Hematopoietic multipotent progenitor cell treated with erythropoietin and hydrocortisone succinate and interleukin-3 and kit ligand, for 8 days (in vitro differentiated cells): ENCODE measurements at places on chromosomes 3 and 15.

- peak; percentile 22 for DNase-seq
Observed at GRCh38 chr15:82186719-82187406, 75.7 kb downstream of the EFL1 start.

GRCh38 chr3:14343338-14344112, 58.9 kb upstream of the SLC6A6 start:
- DNase-seq, result no peak

DNA sequence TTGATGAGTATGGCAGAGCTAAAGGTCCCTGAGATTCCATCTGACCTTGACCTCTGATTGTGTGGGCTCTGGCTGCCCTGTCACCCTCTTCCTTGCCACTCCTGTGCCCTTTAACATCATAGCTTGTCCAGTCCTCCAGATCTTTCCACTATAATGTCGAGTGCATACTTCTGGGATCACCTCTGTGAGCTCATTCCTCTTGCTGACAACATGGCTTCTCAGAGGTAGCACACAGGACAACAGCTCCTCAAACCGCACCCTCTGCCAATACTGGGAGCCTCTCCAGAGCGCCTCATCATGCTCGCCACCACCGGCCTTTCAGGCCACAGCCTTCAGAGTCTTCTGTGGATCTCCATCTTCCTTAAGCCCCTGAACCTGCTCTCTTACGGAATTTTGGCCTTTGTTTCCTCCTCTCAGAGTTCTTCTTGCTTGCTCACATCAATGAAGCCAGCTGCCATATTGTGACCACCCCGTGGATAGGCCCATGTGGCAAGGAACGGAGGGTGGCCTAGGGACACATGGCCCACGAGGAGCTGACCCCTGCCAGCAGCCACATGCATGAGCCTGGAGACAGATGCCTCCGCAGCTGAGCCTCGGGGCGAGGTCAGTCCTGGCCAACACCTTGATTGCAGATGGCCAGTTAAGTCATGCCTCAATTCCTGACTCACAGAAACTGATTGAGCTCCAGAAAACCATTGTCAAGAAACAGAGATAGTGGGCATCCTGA, 31.1 kb downstream of the PLA2G4D start:
- no peak for DNase-seq

- no peak for DNase-seq
Observed at GRCh38 chr15:55588815-55589115, 620 bp upstream of the PYGO1 start.

GRCh38 chr3:97612632-97613031, 151.9 kb upstream of the ARL6 start:
- DNase-seq, result no peak

- DNase-seq, result no peak
Observed at GRCh38 chr3:108391917-108392593, 95.7 kb downstream of the HHLA2 start.

- no peak for DNase-seq
Observed at GRCh38 chr3:117751651-117752050, 1042.1 kb downstream of the TUSC7 start.

- no peak for DNase-seq
Observed at GRCh38 chr3:174408310-174408709, 450.8 kb upstream of the NAALADL2 start.

DNA sequence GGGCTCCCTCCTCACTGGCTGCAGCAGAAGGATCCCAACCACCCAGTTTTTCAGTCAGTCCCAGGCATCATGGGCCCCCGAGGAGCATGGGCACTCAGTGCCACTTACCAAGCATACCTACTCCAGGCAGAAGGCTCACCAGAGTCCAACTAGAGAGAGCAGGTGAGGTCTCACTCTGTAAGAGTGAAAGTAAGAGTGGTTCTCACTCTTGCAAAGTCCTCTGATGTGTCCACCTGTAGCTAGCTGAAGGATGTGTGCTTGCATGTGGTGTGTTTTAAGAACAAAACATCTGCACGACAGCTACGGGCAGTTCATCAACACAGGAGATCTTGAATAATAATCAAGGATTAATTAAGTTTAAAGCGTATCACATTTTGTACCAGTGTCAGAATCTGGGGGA, 49.7 kb downstream of the CCK start:
- DNase-seq, result no peak

GRCh38 chr3:38588371-38588971, 61.0 kb downstream of the SCN5A start:
- no peak for DNase-seq

DNA sequence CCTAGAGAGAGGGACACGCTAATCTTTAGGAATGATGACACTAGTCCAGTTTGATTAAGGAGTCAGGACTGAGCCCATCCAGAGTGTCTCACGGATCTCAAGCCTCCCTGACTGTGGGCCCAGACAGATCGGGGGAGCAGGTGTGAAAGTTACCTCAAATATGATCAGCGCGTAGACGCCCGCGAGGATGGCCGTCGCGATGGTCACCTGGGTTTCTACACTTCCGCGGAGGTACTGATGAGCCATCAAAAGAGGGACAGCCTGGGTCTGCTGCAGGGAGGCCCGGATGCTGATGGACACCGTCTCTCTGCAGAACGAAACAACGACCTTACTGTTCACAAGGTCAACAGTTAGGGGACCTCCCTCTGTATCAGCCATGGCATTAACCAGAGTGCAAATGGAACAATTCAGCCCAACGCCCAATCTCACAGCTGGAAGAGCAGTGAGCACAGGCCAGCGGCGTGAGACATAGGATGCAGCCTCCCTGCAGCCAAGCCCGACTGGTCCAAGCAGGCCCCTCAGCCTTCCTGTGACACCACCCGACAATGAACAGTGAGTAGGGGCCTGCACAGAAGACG, 84.4 kb downstream of the OCA2 start:
- DNase-seq, result no peak

DNA sequence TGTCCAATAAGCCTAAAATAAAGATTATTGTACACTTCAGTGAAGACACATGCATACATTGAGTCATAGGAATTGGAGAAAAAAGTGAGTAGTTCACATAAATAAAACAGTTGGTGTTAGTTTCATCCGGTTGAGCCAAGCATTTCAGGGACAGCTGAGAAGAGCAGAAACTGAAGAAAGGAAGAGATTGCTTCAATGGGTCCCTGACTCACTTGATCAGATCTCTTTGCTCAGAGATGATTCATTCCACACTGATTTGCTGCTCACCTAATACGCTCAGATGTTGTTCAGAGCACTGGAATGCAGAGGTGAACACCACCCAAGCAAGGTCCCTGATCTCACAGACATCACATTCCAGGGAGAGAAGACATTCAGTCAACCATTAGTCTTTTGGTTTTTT, 93.7 kb downstream of the RAD18 start:
- DNase-seq, result no peak

GRCh38 chr3:152383136-152383606, 114.4 kb downstream of the MBNL1 start:
- no peak for DNase-seq
